ENCODE measurements at places on chromosomes 4 and X.

GRCh38 chr4:131499141-131499873 is 1649.8 kb upstream of the PCDH10 start:
- DNase-seq = no peak

DNA sequence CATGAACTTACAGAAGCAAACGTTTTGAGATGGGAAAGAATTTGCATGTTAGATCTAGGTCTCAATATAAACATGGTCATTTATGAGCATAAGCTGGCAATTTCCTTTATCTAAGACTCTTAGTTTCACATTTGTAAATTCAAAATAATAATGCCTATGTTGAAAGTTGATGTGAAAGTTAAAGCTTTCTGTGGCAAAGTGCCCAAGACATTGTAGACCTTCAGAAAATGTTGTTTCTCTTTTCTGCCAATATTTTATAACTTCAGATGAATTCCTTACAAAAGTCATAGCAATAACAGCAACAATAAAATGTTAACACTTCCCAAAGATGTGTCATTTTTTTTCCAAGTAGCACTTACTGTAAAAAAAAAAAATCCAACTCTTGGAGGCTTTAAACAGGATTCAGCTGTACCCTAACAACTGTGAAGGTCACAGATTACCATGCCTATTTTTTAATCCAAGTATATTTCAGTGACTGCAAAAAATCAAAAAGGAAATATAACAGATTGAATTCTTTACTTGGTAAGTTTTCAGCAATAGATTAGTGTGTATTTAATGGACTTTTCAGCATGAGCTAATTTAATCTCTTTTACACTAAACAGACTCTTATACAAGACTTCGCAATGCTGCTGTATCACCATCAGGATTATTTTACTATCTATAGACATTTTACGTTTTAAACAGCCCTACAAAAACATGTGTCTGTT is 206.5 kb upstream of the PDE5A start:
- DNase-seq = no peak

DNA sequence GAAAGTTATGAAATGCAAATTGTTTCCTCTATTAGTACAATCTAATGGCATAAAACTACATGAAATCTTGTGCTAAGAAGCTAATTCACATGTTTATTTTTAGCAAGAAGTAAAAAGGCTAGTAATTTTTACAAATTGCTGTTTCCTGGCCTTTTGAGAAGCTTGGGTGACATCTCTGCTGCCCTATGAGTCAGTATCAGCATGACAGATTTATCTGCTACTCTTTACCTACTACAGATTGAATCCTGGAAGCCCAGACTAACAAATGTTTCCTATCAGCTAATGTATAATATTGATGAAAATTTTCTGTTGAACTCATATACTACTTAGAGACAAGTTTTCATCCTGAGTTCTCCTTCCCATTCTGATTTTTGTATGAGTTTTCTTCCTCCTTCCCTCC is 232.4 kb downstream of the DCTD start:
- no peak for DNase-seq

DNA sequence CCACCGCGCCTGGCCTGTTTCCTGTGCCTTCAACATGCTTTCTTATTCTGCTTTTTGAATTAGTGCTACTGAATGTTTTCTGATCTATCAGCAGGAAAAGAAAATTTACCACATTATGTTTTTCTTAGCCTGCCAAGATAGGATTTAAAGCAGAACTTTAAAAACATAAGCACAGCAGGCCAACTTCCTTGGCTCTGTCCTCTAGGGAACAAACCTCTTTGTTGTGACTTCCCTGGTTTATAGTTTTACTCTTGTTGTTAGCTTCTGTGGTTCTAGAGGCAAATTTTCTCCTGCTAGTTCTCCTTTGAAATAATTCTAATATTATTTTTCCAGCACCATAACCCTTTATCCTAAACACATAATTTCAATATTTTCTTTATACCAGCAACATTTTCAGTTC is 605.1 kb downstream of the ADGRL3 start:
- no peak for DNase-seq

GRCh38 chr4:167842487-167842886 is 249.8 kb upstream of the ANXA10 start:
- DNase-seq = no peak

- no peak for DNase-seq
Measured at GRCh38 chr4:16472537-16472936, 246.3 kb upstream of the TAPT1 start.

DNA sequence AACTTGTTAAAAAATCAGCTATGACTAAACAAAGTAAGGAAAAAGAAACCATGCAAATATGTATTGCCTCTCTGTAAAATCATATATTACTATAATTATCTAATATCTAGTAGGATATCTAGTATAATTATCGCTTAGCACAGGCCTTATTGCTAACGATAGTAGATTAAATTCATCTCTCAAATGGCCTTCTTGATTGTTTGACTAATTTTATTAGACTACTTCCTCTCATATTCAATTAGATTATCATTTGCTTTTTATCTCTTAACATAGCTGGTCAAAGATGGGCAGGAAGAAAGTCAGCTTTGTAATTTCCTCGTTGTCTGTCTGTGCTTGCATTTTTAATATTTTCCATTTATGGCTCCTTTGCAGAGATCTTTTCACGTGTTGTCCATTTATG is 21.9 kb upstream of the HPGDS start:
- no peak for DNase-seq

GRCh38 chrX:34238896-34239295 is 106.8 kb upstream of the FAM47A start:
- DNase-seq = no peak

GRCh38 chr4:89469516-89469915 is 161.9 kb upstream of the GPRIN3 start:
- DNase-seq = no peak

DNA sequence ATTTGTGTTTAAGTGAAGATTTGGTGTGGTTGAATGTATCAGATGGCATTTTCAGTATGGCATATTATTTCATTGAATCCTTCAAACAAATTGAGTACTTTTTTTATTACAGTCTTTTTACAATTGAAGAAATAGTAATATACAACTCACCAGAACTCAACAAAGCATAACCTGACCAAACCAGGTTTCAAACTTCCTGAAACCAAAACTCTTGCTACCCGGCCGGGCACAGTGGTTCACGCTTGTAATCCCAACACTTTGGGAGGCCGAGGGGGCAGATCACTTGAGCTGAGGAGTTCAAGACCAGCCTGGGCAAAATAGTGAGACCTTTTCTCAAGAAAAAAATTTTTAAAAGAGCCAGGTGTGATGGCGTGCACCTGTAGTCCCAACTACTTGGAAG is 94.2 kb downstream of the UBE2K start:
- no peak for DNase-seq

DNA sequence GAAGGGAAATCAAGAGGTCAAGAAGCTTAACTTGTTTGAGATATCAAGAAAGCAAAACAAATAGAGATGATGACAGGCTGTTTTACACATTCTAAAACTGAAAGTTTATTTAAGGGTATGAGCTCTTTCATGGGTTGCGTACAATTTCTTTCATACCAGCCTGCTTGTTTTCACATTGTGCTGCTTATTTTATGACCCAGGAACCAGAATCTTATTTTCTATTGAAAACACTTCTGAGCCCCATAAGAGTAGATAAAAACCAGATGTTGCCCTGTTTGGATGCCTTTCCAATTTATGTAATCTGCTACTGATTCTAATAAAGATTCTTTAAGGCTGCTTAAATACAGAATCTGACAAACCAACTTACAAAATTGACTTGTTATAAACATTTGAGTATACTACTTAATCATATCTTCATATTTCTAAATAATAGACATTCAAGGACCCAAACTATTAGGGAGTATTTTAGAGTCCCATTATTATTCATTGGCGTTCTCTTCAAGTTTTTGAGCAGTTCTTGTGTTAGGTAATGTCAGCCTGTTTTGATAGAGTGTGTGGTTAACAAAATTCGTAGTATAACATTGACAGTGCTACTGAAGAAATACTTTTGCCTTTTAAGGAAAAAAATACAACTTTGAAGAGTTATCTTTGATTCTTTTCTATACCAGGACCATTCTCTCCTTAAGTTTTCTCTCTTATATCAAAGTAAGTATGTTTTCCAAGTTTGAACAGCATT is 74.4 kb downstream of the PDLIM5 start:
- DNase-seq = no peak

GRCh38 chrX:155108427-155108826 is 37.1 kb downstream of the BRCC3 start:
- no peak for DNase-seq

GRCh38 chrX:68708503-68709290 is 61.2 kb downstream of the STARD8 start:
- DNase-seq = no peak

DNA sequence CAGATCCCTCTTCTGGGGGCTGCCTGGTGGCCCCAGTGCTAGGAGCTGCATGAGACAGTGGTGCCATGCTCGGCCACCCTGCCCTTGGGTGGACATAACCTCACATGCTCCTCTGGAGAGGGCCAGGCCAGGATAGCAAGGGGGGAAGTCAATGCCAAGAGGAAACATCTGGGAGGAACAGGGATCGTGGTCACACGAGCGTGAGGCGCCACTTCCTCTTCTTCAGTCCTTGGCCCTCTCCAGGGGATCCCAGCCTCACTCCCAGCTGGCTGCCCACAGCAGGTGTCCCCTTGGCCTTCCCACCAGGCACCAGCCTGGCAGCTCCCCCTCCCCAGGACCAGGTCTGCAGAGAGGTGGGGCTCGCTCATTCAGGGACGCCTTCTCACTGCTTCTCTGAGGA is 28.6 kb downstream of the TBC1D14 start:
- DNase-seq = no peak

Measured in stimulated activated CD8-positive, alpha-beta memory T cell treated with anti-CD3 and anti-CD28 coated beads, Interleukin-2, amount 100 ng/mL, for 1 hour (primary cell).